GM03348 (cell line): ENCODE measurements at places on chromosomes 6 and 20.

DNA sequence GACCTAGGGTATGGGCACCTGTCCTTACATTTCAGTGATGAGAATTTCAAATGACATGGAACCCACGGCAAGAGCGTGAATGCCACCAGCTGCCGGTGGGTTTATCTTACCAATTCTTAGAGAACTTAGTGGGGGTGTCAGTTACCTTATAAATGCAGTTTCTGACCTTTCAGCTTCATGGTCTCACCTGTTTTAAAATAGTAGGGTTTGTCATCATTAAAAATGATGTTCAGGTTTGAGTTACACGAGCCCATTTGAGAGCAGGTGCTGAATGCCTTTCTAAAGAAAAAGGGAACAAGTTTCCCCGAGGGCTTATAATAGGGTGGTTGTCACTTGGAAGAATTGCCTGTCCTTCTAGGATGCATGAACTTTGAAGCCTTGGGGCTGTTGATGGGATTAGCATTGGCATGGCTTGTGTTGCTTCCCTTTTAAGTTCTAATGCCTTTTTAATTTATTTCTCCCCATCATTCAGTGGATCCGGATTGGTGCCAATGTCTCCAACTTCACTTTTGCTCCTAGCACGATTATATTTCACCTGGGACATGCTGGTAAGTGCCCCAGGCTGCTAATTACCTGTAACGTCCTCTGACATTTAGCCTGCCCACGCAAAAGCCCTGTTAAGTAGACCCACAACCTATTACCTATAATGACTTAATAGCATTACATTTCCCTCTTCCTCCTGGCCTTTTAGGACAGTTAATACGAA lies 27.9 kb downstream of the GHRH start:
- DNase-seq: no peak

GRCh38 chr6:77290798-77291197 lies 172.5 kb downstream of the HTR1B start:
- DNase-seq: no peak

GRCh38 chr6:1504465-1504864 lies 105.2 kb upstream of the FOXC1 start:
- no peak for DNase-seq

- DNase-seq: no peak
Measured at GRCh38 chr6:51704932-51705540, 382.4 kb downstream of the PKHD1 start.

DNA sequence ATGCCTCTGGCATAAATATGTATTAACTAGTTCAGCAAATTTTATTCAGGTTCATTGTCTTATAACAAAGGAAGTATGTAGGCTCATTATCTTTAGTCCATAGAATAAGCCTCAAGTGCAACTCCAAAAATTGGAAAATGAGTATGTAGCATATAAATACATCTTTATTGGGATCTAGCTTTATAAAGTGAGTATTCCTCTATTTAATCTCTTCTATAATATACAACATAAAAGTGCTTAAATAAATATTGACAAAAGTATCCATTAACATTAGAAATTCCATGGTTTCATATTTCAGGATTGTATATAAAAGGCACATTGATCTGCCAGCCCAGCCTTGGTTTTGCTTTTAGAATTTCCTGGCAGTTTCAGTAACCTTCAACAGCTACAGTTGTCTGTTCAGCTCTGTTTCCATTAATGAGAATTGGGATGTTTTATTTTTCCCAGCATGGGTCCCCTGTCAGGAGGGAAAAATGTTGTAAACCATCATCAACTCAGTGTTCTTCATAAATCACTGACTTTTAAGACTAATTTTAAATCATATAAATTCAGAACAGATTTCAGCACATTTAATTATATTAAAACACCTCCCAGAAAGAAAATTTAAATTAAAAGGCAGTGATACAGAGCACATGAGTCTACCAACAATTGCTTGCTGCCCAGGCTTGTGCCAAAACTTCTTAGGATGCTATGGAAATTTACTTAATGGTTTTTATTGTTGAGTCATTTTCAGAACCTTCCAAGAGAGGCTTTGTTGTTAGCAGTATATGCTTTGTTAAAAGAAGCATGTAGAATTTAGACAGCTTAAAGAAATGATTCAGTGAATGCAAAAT lies 119.7 kb downstream of the ADGRG6 start:
- no peak for DNase-seq

GRCh38 chr20:36126836-36127527 lies 27.6 kb upstream of the EPB41L1 start:
- no peak for DNase-seq

GRCh38 chr6:119076576-119077390 lies 1.7 kb downstream of the FAM184A start:
- DNase-seq: no peak

GRCh38 chr20:4717816-4718570 lies 3.7 kb upstream of the PRND start:
- DNase-seq: no peak

GRCh38 chr6:128078276-128078675 lies 177.4 kb upstream of the THEMIS start:
- DNase-seq: no peak

DNA sequence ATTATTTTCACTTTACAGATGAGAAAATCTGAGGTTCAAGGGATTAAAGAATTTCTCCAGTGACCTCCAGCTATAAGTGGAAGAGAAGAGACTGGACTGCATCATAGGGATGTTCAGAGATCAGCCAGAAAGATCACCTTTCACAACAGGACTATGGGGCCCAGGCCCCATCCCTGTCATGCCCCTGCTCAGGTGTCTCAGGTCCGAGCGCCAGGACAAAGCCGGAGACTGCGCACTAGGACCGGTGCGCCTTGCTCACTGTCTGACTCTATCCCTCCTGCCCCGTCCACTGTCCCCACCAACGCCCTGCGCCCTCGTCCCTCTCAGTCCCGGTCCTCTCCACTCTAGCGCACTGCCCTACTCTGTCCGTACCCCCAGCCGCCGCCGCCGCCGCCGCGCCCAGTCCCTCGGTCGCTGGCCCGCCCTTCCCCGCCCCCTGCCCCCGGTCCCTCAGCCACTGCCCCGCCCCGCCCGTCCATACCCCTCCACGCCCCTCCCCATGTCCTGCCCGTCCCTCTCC lies 521 bp upstream of the RAD21L1 start:
- no peak for DNase-seq

- DNase-seq: no peak
Measured at GRCh38 chr20:24951536-24952083, 2.5 kb downstream of the CST7 start.

DNA sequence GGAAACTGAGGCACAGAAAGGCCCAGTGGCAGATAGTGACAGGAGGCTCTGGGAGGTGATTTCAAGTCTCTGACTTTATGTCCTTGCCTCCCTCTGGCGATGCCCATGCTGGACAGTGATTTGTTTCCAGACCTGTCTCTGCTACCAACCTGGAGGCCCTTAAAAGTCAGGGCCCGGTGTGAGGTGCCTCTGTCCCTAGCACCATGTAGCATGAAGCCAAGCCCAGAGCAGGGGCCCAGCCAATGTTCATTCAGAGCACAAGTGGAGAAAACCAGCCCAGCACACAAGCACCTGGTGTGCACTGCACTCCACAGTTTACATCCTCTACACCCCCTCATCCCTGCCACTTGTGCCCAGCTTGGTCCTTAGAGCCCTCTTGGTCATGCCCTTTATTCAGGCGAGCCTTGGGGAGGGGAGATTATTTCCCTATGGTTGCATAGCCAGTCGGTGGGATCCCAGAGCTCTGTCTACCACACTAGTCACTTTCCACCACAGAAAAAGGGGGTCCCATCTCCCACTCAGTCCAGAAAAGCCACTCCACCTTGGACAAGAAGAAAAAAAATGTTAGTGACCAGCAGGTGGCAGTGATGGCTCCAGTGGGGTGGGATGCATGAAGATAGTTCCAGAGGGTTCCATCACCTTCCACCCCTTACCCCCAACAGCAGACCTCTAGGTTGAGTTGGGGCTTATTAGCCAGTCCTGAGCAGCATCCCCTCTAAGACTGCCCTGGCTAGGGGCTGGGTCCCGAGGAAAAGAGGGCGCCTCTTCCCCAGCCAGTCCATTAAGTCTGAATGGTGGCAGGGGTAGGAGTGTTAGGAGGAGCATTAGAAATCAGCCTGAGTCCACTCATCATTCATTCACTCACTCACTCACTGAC lies 30.9 kb downstream of the KIAA1755 start:
- peak; percentile 76 for DNase-seq

GRCh38 chr6:35522660-35523658 lies 10.3 kb upstream of the TULP1 start:
- peak; percentile 94 for DNase-seq
